CD4-positive, alpha-beta T cell treated with Interferon gamma for 1 hour (primary cell): ENCODE measurements at places on chromosomes 3 and 15.

DNA sequence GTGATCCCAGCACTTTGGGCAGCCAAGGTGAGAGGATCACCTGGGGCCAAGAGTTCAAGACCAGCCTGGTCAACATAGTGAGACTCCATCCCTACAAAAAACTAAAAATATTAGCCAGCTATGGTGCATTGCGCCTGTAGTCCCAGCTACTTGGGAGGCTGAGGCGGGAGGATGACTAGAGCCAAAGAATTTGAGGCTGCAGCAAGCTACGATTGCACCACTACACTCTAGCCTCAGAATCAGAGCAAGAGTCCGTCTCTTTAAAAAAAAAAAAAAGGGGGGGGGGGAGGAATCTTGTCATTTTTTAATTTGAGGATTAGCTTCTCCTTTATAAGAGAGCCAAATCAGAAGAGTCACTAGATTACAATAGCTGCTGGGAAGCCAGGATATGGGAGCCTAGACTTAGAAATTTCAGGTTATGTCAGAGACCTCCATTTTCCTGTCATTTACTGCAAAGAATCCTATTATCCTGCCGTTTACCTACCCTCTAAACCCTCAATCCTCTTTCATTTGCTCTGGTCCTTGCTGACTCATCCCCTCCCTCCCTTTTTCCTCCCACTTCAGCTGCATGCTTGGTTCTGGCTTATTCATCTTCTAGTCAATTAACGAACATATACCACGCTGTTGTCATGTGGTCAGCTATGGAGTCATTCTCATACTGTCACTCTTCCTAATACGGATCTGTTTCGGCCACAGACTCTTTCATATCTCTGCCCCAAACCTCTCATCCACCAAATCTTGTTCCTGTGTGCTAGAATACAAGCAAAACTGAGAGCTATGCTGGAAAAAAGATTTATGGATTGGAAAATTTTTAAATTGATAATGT is 83.8 kb upstream of the PPIB start:
- DNase-seq: no peak

GRCh38 chr3:11791339-11792200 is 55.1 kb downstream of the TAMM41 start:
- no peak for DNase-seq

DNA sequence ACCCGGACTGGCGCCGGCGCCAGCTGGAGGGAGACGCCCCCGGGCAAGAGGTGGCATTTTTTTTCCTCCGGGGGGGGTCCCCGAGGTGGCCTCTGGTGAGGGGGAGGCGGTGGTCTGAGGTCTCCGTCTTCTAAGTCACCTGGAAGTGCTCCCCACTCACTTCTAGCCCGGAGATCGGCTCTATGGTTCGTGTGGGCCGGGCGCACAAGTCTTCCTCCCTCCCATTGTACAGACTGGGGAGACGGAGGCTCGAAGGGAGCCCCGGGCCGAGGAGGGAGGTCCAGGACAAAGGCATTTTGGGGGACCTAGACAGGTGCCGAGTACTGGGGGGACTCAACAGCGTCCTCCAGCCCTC is 4.4 kb downstream of the GATA2 start:
- DNase-seq: no peak

- no peak for DNase-seq
These were observed 109.9 kb downstream of the SCAPER start for GRCh38 chr15:76795217-76795616.

DNA sequence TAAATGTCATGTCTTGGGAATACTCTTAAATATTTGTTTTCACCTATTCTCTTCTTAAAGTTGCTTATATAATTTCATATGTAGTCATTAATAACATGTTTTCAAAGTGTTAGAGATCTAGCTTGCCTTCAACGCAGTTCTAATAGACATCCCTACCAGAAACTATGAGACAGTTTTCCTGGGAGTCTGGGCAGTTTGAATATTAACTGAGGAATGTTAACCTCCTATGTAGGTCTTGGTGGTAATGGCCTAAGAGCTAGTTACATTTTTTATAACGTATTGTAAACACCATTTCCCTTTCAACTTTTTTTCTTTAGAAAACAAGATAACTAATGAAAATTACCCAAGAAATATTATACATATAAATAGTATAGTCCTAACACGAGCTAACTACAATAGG is 328.2 kb downstream of the TIGIT start:
- DNase-seq: no peak

DNA sequence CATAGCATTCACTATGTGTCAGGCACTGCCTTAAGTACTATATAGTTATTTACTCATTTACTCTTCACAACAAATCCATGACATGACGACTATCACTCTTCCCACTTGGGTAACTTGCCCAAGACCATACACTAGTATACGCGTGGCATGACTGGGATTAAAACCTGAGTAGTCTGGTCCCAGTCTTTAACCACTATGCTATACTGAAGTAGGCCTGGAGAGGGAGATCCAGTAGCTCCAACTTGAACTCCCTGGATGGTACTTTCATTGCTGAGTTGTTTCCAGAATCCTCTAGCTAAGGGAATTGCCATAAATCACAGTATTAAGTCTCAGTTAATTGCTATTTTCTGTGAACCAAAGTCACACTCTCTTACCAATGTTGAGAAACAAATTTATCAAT is 116.2 kb upstream of the LSAMP start:
- DNase-seq: no peak
